ENCODE measurements at places on chromosomes 16 and 17.

GRCh38 chr17:17042851-17043460 is 699 bp downstream of the MPRIP start:
- DNase-seq = peak; percentile 10

GRCh38 chr17:74200112-74200511 is 3.4 kb upstream of the RPL38 start:
- no peak for DNase-seq

- no peak for DNase-seq
Observed at GRCh38 chr16:23186171-23186570, 3.6 kb downstream of the SCNN1G start.

DNA sequence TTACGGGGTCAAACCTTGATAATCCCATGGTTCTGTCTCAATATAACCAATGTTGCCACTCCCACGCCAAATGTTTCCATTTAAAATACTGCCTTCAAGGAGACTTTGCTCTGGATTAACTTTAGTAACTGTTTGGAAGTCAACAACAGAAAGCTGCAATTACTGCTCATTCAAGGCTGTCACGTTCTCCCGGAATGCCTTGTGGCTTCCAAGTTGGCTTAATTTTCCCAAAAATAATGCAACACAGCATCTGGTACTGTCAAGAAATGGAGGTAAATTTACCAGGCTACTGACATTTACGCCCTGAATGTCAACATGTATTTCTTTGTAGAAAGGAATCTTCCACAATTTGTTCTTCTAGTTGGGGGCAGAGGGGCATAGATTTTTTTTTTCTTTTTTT is 38.2 kb downstream of the GPRC5B start:
- no peak for DNase-seq

- DNase-seq = no peak
Observed at GRCh38 chr17:59680314-59680713, 26.9 kb downstream of the PTRH2 start.

DNA sequence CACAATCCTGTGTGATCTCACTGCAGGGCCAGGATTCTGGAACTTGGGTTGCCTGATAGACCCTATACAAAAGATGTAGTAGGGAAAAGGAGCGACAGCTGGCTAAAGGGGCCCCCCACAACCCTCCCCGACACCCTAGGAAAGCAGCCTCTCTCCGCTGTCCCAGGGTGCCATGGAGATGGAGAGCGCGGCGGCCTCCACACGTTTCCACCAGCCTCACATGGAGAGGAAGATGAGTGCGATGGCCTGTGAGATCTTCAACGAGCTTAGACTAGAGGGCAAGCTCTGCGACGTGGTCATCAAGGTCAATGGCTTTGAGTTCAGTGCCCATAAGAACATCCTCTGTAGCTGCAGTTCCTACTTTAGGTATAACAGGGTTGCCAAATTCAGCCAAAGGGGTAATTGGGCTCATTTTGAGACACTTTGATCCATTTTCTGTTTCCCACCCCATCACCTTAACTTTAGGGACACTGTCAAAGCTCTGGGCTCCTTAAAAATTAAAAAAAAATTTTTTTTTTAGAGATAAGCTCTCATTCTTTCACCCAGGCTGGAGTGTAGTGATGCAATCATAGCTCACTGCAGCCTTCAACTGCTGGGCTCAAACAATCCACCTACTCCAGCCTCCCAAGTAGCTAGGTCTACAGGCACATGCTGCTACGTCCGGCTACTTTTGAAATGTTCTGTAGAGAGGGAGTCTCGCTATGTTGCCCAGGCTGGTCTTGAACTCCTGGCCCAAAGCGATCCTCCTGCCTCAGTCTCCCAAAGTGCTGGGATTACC is at the start of gene KLHL10:
TSS of gene KLHL10 (plus strand) at position 65 of the 778 bp plus-strand sequence. CDS start at position 173, 108 bp downstream.
- no peak for DNase-seq

- DNase-seq = no peak
Observed at GRCh38 chr17:78075011-78075410, 53.5 kb downstream of the TMC6 start.

GRCh38 chr17:37823996-37824395 is 79.1 kb upstream of the HNF1B start:
- no peak for DNase-seq

DNA sequence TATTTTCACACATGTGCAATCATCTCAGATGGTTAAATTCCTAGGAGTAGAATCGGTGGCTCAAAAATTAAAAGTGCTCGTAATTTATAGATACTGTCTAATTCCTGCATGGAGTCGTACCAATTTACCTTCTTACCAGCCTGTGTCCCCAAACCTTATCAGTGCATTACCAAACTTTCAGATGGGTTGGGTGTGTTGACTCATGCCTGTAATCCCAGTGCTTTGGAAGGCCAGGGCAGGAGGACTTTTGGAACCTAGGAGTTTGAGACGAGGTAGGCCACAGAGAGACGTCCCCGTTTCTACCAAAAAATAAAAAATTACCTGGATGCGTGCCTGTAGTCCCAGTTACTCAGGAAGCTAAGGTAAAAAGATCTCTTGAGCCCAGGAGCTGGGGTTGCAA is 34.5 kb upstream of the GPRC5B start:
- DNase-seq = no peak

GRCh38 chr16:83652943-83653342 is 154.8 kb upstream of the HSBP1 start:
- no peak for DNase-seq

- DNase-seq = no peak
Observed at GRCh38 chr16:59510008-59510424, 775.9 kb upstream of the GOT2 start.

DNA sequence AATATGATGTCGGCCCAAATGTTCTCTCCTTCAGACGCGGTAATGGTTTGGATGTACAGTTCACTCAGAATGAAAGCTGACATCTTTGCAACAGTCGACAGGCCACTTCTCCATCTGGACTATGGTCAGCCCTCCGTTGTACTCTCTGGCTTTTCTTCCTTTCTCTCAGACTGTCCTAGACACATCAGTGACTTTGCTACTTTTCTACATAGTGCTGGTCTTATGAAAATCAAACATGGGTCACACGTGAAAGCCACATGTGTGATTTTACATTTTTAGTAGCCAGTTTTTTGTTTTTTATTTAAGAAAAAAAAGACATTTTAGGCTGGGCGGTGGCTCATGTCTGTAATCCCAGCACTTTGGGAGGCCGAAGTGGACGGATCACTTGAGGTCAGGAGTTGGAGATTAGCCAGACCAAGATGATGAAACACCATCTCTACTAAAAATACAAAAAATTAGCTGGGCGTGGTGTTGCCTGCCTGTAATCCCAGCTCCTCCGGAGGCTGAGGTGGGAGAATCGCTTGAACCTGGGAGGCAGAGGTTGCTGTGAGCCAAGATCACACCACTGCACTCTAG is 644.1 kb downstream of the KCNJ2 start:
- no peak for DNase-seq

DNA sequence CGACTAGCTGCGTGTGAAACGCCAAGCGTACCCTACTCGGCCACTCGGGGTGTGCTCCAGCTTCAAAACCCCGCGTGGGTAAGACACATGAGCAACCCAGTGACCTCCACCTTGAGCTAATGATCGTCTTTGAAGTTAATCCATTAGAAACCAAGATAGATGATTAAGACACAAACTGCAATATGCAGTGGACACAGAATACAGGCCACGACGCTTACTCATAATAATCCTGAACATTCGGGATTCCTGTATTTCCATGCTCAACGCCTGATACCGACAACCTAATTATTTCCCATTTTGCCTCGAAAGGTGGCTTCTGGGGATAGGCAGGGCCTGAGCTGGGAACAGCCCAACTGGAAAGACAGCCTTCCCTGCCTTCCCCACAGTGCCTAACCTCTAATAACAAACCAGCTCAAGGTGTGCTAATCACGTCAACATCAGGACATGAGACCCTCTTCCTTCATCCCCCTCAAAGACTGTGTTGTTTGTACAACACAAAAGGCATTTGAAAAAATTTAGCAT is 504 bp upstream of the COPRS start:
- DNase-seq = no peak

GRCh38 chr16:2686912-2687507 is 4.7 kb downstream of the KCTD5 start:
- DNase-seq = no peak
